Activated T-cell treated with anti-CD3 and anti-CD28 coated beads, Interleukin-2, amount 50 U/mL, for 1 hour (primary cell): ENCODE measurements at places on chromosomes 2 and 18.
A peak's percentile ranks its signal among the peaks of the same experiment; 100 is the strongest.

DNA sequence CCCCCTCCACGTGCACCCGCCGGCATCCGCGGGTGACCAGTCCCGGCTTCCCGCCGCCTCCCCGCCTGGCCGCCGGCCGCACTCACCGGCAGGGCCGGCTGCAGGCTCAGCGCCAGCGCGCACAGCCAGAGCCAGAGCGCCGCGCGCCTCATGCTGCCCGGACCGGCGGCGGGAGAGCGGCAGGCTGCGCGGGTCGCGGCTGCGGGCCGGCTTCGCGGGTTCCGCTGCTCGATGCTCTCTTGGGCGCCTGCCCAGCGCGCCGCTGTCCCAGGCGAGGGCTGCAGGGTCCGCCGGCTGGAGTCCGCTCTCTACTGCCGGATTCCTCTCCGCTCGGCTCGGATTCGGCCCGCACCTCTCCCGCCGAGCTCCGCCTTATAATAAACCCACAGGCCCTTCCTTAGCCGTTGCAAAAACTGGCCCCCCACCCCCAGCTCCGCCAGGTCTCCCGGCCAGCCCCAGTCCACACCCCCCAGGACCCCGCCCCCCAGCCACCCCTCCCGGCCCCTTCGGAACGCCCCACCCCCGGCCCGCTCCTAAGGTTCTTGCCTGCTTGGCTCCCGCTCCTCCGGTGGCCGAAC is at the start of gene SDC1:
Gene SDC1, minus strand, starts transcription at position 415 of the 578 bp plus-strand sequence. Its CDS starts 263 bp downstream, at position 152.
- no peak for DNase-seq

DNA sequence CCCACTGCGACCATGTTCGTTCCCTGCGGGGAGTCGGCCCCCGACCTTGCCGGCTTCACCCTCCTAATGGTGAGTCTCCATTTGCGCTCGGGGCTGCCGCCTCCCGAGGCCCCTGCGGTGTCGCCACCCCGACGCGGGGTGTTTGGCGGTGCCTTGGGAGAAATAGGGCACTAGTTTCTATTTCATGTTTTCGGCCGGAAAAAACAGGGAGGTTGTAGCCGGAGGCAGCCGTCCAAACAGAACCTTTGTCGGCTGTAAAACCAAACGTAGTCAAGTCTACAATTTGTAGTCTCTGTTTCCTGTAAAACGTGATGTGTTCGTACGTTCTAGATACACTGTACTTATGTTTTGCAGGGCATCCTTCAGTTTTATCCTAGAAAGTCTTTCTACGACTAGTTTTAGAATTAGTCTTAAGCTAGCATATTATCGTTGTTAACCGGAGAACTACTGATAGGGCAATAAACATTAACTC is 290 bp downstream of the PSMG2 start:
- DNase-seq: no peak

GRCh38 chr2:20125164-20125563 is 73.7 kb upstream of the LAPTM4A start:
- no peak for DNase-seq

- no peak for DNase-seq
Observed at GRCh38 chr18:66264130-66264529, 339.8 kb downstream of the CDH19 start.

DNA sequence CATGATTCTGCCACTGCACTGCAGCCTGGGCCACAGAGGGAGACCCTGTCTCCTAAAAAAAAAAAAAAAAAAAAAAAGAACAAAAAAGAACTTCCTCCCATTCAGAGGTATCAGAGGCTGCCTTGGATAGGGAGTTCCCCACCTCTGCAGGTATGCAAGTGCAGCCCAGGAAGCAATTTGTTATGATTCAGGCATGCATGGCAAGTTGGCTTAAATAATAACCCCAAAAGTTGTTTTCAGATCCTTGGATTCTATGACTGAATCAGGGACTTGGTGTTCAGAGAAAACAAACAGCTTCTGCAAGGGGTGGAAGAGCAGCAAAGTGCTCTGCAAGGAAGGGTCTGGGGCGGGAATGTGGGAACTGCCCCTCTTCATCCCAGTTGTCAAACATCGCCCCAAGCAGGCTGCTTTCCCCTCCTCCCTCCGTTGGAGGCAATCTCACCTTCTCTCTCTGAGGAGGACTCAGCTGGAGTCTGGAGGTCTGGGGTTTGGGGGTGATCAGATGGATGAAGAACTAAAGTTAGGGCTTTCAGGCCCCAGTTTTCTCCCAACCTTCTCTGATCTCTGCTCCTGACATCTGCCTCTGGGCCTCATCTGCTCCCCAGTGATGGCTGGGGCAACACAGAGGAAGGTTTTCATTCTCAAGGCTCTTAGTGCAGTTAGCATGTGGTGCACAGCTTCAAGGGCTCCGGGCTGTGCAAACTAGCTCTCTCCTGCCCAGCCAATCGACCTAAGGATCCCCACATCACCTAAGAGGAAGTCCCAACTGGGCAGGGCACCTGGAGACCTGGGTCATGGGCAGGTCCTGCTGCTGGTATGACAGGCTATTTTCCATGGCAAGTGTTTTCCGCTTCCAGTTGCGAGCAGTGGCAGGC is 3.5 kb upstream of the GDF7 start:
- no peak for DNase-seq

GRCh38 chr18:58097907-58098166 is 53.8 kb downstream of the NEDD4L start:
- DNase-seq: no peak

- no peak for DNase-seq
Observed at GRCh38 chr2:26407526-26407925, 5.8 kb downstream of the DRC1 start.

DNA sequence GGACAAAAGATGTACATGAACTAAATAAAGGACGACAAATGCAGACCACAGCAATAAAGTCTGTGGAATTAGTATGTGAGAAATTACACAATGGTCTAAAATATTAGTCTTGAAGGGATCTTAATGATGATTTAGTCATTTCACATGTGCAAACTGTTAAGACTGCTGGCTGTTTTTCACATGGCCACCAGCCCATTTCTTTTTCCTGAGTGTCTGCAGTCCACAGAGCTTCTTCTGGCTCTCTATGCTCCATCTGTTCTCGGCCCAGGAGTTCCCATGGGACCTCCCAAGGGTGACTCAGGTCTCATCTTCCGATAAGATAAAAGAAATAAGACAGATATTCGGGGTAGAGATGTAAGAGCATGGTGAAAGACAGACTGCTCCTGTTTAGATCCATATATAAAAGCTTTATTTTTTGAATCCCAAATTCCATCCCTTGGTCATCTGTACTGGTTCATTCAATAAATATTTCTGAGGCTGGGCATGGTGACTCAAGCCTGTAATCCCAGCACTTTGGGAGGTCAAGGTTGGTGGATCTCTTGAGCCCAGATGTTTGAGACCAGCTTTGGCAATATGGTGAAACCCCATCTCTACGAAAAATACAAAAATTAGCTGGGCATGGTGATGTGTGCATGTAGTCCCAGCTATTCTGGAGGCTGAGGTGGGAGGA is 20.1 kb downstream of the IL1RL1 start:
- no peak for DNase-seq

DNA sequence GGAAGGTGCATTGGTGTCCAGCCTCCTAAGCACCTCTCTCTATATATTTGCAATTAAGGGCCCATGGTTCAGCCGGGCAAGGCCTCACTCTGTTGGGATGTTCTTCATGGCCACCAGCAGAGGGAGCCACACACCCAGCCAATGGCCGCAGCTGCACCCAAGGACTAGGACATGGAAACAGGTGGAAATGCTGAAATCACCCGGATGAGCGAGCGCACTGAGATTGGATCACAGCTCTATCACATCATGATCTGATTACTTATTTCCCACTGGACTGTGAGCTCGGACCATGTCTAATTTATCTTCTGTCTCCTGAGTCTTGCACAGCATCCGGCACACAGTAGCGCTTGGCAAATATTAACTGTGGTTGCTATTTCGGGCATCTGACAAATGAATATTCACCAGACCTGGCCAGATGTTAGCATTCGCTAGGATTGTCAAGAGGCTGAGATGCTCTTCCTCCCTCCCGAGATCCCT is 31.2 kb downstream of the KIF3C start:
- peak; percentile 75 for DNase-seq

DNA sequence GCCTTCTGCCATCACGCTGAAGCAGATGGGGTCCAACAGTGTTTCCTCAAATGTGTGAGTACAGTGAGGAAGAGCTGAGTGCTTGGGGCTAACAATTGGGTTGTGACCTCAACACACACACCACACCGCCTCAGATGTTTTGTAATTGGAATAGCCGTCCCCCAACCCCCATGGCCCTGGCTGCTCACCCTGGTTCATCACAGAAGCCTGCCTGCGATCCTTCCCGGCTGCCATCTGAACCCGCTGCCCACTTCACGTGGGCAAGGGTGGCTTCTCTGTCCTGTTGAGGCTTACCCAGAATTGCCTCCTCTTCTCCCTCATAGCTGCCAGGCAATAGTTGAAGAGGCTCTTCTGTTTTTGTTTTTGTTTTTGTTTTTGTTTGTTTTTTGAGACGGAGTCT is 44.1 kb downstream of the TGOLN2 start:
- no peak for DNase-seq

DNA sequence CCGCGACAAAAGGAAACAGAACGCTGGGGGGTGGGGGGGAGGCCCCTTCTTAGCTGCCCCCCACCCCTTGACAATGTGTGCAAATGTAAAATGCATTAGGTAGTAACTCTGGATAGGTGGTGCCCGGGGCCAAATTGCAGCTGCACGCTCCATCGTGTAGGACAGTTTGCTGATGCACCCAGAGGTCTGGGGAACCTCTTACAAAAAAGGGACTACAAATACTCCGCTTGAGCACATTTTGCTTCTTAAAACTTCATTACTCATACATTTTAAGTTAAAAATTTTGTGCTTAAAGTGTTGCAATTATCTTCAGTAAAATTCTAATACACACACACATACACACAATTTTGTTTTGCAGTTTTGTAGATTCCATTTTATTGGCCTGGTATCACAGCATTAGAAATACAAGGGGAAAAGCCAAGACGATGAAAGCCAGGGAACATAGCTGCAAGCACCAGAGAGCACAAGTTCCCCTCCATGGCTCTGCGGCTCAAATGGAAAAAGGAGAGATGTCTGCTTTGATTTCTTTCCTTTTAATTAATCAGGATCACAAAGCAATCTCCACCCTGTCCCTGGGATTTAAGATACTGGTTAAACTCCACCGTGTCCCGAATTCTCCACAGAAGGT is 582.1 kb downstream of the ZEB2 start:
- no peak for DNase-seq

GRCh38 chr2:180017784-180018183 is 10.7 kb upstream of the CWC22 start:
- DNase-seq: no peak

DNA sequence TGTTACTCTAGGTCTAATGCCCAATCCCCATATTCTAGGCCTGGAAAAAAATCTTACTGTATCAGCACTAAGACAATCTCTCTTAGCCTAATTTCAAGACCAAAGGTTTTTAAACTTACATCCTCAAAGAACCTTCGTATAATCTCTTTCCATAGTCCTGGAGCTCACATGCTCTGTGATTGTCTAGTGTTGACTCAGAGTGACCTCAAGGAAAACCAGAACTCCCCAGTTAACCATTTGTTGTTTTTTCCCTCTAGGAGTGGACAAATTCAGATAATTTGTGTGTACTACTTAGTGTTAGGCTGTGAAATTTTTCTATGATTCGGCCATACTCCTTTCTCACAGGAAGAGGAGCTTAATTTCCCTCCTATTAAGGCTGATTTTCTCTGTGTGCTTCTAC is 536.1 kb downstream of the SLC4A3 start:
- DNase-seq: no peak

- no peak for DNase-seq
Observed at GRCh38 chr2:107064750-107065149, 178.8 kb upstream of the ST6GAL2 start.

DNA sequence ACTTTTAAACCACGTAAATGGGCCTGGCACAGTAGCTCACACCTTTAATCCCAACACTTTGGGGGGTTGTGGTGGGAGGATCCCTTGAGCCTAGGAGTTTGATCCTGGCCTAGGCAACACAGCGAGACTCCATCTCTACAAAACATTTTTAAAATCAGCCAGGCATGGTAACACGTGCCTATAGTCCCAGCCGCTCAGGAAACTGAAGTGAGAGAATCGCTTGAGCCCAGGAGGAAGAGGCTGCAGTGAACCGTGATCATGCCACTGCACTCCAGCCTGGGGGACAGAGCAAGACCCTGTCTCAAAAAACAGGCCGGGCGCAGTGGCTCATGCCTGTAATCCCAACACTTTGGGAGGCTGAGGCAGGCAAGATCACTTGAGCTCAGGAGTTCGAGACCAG is 12.2 kb downstream of the ROCK1 start:
- no peak for DNase-seq

DNA sequence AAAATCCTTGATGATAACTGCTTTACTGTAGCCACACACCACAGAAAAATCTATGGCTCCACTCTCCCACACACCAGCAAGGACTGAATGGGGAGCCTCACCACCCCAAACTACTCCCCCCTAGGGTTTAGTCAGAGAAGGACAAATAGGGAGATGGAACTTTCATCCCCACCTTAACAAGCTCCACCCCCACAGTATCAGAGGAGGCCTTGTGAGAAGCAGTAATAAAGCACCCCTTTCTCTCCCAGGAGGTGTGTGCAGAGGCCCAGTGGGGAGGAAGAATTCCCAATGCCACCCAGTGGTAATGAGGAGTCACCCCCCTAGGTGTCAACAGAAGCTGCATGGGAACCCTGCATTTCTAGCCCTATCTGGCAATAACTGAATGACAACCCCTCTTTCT is 224.9 kb downstream of the TNS1 start:
- no peak for DNase-seq

DNA sequence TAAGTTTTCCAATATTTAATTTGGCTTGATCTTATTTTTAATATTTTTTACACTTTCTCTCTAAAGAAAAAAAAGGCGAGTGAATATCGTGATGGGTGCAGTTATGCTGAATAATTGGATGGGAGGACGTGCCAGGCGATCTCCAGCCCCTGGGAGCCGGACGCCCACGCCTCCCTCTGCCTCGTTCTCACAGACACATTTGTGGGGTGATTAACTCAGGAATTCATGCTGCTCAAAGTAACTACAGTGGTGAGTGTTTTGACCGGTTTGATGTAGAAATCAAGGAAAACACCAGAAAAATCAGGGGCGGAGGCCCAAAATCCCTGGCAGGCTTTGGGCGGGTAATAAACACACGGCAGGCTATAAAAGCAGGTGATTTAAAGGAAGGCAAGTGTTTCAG is 736.8 kb upstream of the SALL3 start:
- no peak for DNase-seq

- DNase-seq: no peak
Observed at GRCh38 chr2:56107502-56108220, 76.1 kb upstream of the CCDC85A start.

- DNase-seq: no peak
Observed at GRCh38 chr2:54572262-54572635, 116.1 kb downstream of the SPTBN1 start.

DNA sequence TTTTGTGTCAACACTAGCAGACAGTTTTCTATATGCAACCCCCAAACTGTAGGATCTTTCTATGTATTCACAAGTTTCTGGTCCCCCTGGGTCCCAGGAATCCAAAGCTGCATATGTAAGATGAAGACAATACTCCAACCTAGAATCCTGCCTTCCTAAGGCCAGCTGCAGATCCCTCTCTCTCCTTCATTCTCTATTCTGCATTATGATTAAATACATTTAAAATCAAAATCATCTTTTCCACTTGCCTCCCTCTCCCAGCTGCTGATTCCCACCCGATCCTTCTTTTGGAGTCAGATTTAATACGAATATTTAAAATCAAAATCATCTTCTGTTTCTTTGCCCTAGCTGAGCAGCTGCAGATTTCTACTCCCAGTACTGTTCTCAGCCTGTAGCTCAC is 783.0 kb upstream of the ZEB2 start:
- DNase-seq: no peak
